ENCODE measurements at places on chromosomes 7 and 10. TPM values are rescaled to one million over a fixed set of nuclear protein-coding genes. Genes with fewer than 3 reads are reported as not detected.

- H3K27me3 ChIP-seq: no peaks in the 10 kb centered on the region
- H3K4me3 ChIP-seq: no peak overlapping the region
- H3K27ac ChIP-seq: no peak overlapping the region
- H3K4me1 ChIP-seq: no peaks in the 10 kb centered on the region
- no peak for DNase-seq
Observed at GRCh38 chr7:93544691-93545090, 29.8 kb downstream of the CALCR start.

DNA sequence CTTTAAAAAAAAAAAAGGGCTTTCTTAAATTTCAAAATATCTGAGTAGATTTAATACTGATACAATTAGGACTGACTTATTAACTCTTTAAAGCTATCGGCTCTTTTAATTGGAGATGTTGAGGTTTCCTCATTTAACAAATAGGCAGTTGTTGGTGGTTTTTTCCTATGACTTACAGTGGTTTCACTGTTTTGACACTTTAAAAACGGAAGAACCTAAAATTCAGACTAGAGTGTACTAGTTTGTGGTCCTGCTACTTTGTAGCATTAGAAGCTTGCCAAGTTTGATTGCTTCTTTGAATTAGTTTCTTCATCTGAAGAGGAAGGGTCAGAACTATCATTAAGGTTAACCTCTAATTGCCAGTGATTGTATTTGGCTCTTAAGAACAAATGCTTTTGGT lies 27.7 kb downstream of the CUL1 start:
- no peak overlapping the region for H3K27ac ChIP-seq
- no peak overlapping the region for H3K4me3 ChIP-seq
- DNase-seq: no peak
- H3K4me1 ChIP-seq: peaks cover 9% of the 10 kb centered on the region
- H3K27me3 ChIP-seq: no peaks in the 10 kb centered on the region

DNA sequence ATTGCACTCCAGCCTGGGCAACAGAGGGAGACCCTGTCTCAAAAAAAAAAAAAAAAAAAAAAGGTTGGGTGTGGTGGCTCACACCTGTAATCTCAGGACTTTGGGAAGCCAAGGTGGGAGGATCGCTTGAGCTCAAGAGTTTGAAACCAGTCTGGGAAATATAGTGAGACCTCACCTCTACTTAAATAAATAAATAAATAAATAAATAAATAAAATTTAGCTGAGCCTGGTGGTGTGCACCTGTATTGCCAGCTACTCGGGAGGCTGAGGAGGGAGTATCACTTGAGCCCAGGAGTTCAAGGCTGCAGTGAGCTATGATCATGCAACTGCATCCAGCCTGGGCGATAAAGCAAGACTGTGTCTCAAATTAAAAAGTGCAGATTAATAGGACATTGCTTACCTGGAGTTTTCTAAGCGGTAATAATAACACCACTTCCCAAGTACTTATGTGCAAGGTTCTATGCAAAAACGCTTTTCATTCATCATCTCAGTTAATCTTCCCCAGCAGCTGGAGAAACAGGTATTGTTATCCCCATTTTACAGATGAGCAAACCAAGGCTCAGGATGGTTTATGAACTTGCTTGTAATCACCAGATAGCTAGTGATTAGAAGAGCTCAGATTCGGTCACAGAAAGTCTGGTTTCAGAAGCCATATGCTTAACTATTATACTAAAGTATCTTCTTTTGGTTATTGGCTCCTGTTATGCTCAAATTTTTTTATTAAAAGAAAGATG lies 196.5 kb upstream of the MKLN1 start:
- no peaks in the 10 kb centered on the region for H3K36me3 ChIP-seq
- no peaks in the 10 kb centered on the region for H3K27me3 ChIP-seq
- no peaks in the 10 kb centered on the region for H3K4me1 ChIP-seq

DNA sequence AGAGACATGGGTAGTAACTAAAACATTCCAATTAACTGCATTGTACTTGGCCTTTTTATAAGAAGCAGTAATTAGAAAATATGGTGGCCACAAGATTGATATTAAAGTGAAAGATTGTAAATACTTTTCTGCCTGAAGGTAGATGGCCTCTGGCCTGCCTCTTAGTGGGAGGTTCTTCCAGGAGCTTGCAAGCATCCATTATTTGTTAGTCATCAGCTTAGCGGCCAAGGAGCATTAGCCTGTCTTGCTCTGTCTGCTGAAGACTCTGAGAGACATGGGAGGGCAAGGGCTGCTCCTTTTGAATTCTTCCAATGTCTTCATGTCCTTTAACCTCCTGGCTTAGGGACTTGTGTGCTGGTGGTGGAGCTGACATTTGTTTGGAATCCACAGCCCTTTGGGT lies 80.4 kb downstream of the TCF7L2 start:
- no peak overlapping the region for H3K27ac ChIP-seq
- H3K27me3 ChIP-seq: no peaks in the 10 kb centered on the region
- DNase-seq: no peak
- H3K36me3 ChIP-seq: no peaks in the 10 kb centered on the region
- no peaks in the 10 kb centered on the region for H3K4me1 ChIP-seq

- peaks cover 24% of the 10 kb centered on the region for H3K4me1 ChIP-seq
- peak overlapping the region; percentile 41 for H3K27ac ChIP-seq
- no peaks in the 10 kb centered on the region for H3K27me3 ChIP-seq
- 0 out of 2 replicates have a peak overlapping the region, but pooled peaks have one; percentile 16 for H3K4me3 ChIP-seq
- H3K36me3 ChIP-seq: no peaks in the 10 kb centered on the region
Observed at GRCh38 chr7:130091999-130092398, 21.7 kb downstream of the KLHDC10 start.

GRCh38 chr10:47336387-47337134 lies 11.6 kb upstream of the RBP3 start:
- no peak overlapping the region for H3K27ac ChIP-seq

- no peaks in the 10 kb centered on the region for H3K27me3 ChIP-seq
- H3K4me3 ChIP-seq: no peak overlapping the region
- no peak overlapping the region for H3K27ac ChIP-seq
- DNase-seq: no peak
- peaks cover 8% of the 10 kb centered on the region for H3K36me3 ChIP-seq
Observed at GRCh38 chr7:1951159-1951536, 281.1 kb downstream of the ELFN1 start.

GRCh38 chr7:144407266-144407931 lies 3.9 kb upstream of the NOBOX start:
- no peaks in the 10 kb centered on the region for H3K27me3 ChIP-seq
- DNase-seq: no peak
- H3K36me3 ChIP-seq: no peaks in the 10 kb centered on the region
- H3K27ac ChIP-seq: no peak overlapping the region

- H3K27ac ChIP-seq: no peak overlapping the region
- no peaks in the 10 kb centered on the region for H3K27me3 ChIP-seq
- no peaks in the 10 kb centered on the region for H3K4me1 ChIP-seq
- DNase-seq: no peak
- H3K36me3 ChIP-seq: no peaks in the 10 kb centered on the region
- H3K4me3 ChIP-seq: no peak overlapping the region
Observed at GRCh38 chr7:156907656-156908055, 14.7 kb upstream of the LMBR1 start.

GRCh38 chr10:96345222-96345621 lies 13.6 kb downstream of the OPALIN start:
- no peaks in the 10 kb centered on the region for H3K4me1 ChIP-seq
- H3K36me3 ChIP-seq: no peaks in the 10 kb centered on the region
- H3K27ac ChIP-seq: no peak overlapping the region
- H3K27me3 ChIP-seq: no peaks in the 10 kb centered on the region
- DNase-seq: no peak
- H3K4me3 ChIP-seq: no peak overlapping the region

GRCh38 chr7:134331393-134331792 lies 14.7 kb upstream of the SLC35B4 start:
- no peaks in the 10 kb centered on the region for H3K36me3 ChIP-seq
- no peaks in the 10 kb centered on the region for H3K4me1 ChIP-seq
- H3K27ac ChIP-seq: no peak overlapping the region
- H3K27me3 ChIP-seq: no peaks in the 10 kb centered on the region
- no peak overlapping the region for H3K4me3 ChIP-seq

DNA sequence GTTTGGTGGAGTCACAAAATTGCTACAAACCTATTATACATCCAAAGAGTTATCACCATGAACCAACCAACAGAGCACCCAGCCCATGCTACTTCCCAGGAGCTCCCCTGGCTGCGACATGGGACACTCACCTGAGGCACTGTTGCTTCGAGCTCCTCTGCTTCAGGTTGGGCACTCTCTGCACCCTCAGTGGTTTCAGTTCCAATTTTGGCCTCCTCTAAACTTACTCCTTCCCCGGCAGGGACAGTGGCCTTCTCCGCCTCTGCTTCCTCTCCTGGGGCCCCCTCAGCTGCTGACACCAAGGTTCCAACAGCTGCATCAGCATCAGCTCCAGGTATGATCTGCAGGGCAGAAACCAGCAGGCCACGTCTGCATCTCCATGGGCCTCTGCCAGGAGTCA lies 120.4 kb upstream of the TARP start:
- peaks cover 13% of the 10 kb centered on the region for H3K4me1 ChIP-seq
- no peak overlapping the region for H3K4me3 ChIP-seq
- no peak overlapping the region for H3K27ac ChIP-seq
- no peak for DNase-seq

DNA sequence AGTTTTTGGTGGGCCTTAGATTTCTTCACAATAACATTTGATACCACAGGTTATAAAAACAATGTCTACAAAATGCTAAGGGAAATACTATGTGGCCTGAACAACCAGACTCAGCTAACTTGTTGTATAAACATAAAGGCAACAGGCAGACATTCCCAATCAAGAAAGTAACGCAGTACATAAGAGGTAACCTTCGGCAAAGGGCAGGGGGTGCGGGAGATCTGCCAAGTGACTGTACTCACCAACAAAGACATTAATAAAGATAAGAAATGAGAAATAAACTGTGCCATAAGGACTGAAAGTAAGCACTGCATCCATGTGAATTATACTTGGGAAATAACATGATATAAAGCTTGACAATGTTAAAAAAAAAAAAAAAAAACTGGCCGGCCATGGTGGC lies 15.4 kb downstream of the NSUN6 start:
- no peak overlapping the region for H3K4me3 ChIP-seq
- DNase-seq: no peak
- H3K27me3 ChIP-seq: no peaks in the 10 kb centered on the region
- H3K4me1 ChIP-seq: no peaks in the 10 kb centered on the region

GRCh38 chr7:7772397-7772821 lies 54.0 kb upstream of the RPA3 start:
- H3K36me3 ChIP-seq: no peaks in the 10 kb centered on the region
- H3K4me3 ChIP-seq: 0 out of 2 replicates have a peak overlapping the region, but pooled peaks have one; percentile 6
- no peak overlapping the region for H3K27ac ChIP-seq
- H3K27me3 ChIP-seq: no peaks in the 10 kb centered on the region

Gene NPC1L1
- 0.08 TPM for total RNA-seq

Gene HTR7
- total RNA-seq: not detected

Gene AOAH
- 1.6 TPM for total RNA-seq

All from GM12878 (cell line).